ENCODE measurements at places on chromosomes 7 and 10.

DNA sequence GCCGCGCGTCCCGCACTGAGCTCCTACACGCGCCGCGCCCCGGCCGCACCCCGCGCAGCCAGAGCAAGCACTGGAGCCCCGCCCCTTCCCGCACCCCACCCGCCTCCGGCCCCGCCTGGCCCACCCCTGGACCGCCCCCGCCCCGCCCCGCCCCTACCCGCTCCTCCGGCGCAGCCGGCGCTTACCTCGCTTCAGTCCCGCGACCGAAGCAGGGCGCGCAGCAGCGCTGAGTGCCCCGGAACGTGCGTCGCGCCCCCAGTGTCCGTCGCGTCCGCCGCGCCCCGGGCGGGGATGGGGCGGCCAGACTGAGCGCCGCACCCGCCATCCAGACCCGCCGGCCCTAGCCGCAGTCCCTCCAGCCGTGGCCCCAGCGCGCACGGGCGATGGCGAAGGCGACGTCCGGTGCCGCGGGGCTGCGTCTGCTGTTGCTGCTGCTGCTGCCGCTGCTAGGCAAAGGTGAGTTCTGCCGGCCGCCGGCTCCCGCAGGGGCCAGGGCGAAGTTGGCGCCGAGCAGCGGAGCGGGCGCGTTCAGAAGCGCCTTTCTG lies at the start of gene RET:
Gene RET (plus strand): TSS at position 194 of the 545 bp plus-strand sequence. CDS start 190 bp downstream, at position 384.
- DNase-seq, result no peak

DNA sequence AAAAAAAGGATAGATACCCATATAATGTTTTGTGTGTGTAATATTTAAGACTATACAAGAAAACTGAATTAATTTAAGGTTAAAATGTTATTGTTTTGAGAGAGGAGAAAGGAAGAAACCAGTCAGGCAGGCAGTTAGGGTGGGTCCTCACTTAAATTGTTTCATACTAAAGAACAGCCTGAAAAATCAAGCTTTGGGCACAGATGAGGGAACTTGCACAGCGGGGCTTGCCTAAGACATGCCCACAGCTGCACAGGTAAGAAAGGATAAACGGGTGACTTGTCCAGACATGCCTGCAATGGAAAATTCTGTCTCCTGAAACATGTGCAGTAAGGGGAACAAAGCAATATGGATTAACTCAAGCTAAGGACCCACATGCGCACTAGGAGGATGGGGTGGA lies 158.4 kb downstream of the BBS9 start:
- DNase-seq, result no peak

DNA sequence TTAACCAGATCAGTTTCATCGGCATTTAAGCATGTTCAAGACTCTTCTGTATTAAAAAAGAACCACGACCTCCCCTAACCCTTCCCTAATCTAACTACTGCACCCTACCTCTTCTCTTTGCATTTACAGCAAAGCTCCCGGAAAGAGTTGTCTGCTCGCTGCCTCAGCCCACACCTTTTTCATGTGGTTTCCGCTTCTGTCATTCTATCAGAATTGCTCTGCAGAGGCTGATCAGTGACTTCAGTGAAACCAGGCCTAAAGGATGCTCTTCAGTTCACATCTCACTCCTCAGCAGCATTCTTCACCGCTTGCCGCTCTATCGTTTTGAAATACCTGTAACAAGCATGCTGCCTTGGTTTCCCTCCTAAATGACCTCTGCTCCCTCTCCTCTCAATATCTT lies 160.9 kb downstream of the SDK1 start:
- peak; percentile 64 for DNase-seq

GRCh38 chr7:157003445-157003755 lies 7.1 kb downstream of the MNX1 start:
- DNase-seq, result no peak

- no peak for DNase-seq
Observed at GRCh38 chr10:58158806-58159205, 108.9 kb downstream of the IPMK start.

GRCh38 chr10:87974130-87974529 lies 110.7 kb downstream of the PTEN start:
- no peak for DNase-seq

GRCh38 chr10:6674291-6674690 lies 94.2 kb upstream of the PRKCQ start:
- DNase-seq, result no peak

- peak; percentile 61 for DNase-seq
Observed at GRCh38 chr7:3043544-3044371, at the start of gene CARD11. CARD11 (minus strand) TSS chr7:3043867; CDS start chr7:2958506, 85,361 bp downstream.

- DNase-seq, result no peak
Observed at GRCh38 chr10:31584876-31585275, 265.9 kb downstream of the ZEB1 start.

GRCh38 chr7:35513828-35514227 lies 181.1 kb downstream of the HERPUD2 start:
- no peak for DNase-seq

GRCh38 chr7:137298464-137298794 lies 45.1 kb downstream of the PTN start:
- no peak for DNase-seq

DNA sequence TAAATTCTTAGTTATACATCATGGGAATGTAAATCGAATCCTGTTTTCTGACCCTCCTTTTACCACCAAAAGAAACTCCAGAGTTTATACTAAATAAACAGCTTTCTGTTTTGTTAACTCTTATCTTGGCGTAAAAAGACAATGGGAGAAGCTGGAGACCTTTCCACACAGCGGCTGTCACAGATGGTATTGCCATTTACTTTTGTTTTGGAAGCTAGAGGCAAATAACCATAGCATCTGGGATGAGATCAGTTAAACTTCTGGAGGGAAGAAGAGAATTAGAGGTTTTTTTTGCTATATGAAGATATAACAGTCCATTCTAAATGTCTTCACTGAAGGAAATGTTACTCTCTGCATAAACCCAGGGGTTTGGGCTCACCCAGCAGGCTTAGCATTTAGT lies 258.9 kb downstream of the REEP3 start:
- no peak for DNase-seq

- DNase-seq, result no peak
Observed at GRCh38 chr7:159104188-159104920, 40.3 kb downstream of the VIPR2 start.

DNA sequence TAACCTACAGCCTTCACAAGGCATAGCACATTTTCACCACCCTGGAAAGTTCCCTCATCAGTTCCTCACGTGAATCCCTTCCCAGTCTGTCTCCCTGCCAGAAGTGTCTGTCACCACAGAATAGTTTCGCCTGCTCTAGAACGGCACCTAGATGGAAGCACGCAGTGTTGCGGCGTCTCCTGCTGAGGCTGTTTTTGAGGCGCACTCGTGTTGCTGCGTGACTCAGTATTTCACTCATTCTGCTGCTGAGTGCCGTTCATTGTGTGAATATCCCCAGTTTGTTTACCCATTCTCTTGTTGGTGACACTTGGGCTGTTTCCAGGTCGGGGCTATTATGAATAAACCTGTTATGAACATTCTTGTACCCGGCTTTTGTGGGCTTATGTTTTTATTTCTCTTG lies 12.8 kb downstream of the NOS3 start:
- no peak for DNase-seq

DNA sequence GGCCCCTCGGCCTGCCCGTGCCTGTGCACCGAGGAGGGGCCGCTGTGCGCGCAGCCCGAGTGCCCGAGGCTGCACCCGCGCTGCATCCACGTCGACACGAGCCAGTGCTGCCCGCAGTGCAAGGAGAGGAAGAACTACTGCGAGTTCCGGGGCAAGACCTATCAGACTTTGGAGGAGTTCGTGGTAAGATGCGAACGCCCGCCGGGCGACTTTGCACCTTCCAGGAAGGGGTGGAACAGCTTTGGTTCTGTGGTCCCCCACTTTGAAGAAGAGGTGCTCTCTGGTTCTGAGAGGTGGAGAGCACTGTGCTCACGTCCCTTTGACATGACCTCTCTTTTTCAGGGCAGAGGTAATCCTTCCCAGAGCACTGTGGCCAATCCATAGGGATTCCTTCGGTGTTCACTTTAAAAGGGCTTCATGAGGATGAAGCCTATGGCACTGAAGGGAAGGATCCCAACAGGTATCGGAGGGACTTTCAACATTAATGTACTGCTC lies 2.6 kb downstream of the VWC2 start:
- no peak for DNase-seq

DNA sequence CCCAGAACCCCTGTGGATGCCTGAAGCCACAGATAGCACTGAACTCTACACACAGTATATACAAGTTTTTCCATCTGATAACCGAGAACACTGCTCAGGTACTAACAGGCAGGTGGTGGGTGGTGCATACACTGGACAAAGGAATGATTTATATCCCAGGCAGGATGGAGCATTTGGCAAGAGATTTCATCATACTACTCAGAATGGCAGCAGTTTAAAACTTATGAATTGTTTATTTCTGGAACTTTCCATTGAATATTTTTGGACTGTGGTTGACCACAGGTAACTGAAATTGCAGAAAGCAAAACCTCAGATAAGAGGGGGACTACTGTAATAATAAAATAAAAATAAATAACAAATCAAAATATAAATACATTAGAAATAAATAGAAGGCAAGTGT lies 10.9 kb upstream of the KCNMA1 start:
- DNase-seq, result no peak

DNA sequence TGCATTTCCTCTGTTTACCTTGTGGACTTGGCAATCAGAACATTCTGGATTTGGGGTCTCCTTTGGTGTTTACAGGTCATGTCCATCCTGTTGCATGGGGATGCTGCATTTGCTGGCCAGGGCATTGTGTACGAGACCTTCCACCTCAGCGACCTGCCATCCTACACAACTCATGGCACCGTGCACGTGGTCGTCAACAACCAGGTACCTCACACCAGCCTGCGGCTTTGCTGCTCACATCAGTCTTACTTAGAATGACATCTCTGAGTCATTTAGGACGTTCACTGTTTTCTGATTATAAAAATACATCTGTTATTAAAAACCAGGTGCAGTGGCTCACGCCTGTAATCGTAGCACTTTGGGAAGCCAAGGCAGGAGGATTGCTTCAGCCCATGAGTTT lies 67.0 kb upstream of the ZMIZ2 start:
- DNase-seq, result no peak

DNA sequence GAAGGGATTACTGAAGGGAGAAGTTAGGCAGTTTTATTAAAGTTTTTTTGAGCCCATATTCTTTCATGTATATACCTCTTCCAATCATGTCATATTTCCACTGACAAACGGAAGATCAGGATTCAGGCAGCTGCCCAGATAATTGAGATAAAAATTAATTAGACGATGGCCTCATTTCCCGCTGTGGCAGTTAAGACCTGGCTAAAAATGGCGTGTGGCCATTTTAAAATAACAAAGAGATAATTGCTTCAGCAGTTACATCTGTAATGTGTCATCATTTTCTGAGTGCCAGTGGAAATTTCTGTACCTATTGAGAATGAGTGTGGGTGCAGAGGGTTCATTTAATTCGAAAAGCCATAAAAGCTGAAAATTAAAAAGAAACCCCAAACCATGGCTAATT lies 215.1 kb downstream of the STK31 start:
- DNase-seq, result no peak
